ENCODE measurements at places on chromosomes 4 and X. TPM values are rescaled to one million over a fixed set of nuclear protein-coding genes. Genes with fewer than 3 reads are reported as not detected.

DNA sequence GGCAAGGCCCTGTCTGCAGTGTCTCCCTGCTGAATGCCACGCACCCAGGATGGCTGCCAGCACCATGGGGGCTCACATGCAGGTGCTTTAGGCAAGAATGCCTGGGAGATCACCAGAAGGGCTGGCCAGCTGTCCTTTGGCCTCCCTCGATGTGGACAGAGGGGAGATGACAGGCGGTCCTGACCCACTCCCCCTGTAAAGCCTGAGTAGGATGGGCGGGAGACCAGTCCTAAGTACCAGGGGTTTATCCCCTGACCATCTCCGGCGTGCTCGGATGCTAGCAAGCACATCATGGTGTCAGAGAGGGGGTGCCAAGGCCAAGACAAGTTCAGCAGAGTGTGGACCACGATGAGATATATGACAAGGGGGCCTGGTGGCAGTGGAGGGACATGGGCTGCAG lies 5.3 kb downstream of the PDZD4 start:
- no peak overlapping the region for H3K4me3 ChIP-seq
- no peaks in the 10 kb centered on the region for H3K4me1 ChIP-seq
- no peak overlapping the region for H3K27ac ChIP-seq
- H3K36me3 ChIP-seq = no peaks in the 10 kb centered on the region
- H3K27me3 ChIP-seq = no peaks in the 10 kb centered on the region

DNA sequence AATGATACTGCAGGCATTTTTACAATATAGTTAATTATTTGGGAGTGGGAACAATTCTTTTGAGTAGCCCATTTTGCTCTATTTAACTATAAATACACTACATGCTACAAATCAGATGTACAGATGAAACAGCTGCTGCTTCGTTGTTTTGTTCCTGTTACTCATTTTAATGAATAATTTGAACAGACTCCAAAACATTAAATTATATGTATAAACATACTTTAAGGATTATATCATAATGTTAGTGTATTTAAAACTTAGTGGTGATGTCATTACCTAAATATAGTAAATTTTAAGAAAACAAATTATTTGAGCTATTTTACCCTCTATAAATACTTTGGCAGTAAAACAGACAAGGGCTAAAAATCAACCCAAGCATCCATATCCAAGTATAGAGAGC lies 60.7 kb downstream of the GAB1 start:
- H3K27ac ChIP-seq = no peak overlapping the region
- H3K27me3 ChIP-seq = no peaks in the 10 kb centered on the region
- H3K36me3 ChIP-seq = no peaks in the 10 kb centered on the region
- no peak overlapping the region for H3K4me3 ChIP-seq
- H3K4me1 ChIP-seq = peaks cover 26% of the 10 kb centered on the region
- DNase-seq = no peak

Gene NWD2
- not detected for total RNA-seq

- H3K27ac ChIP-seq = no peak overlapping the region
- H3K4me3 ChIP-seq = no peak overlapping the region
- H3K36me3 ChIP-seq = peaks cover 3% of the 10 kb centered on the region
- H3K4me1 ChIP-seq = no peaks in the 10 kb centered on the region
- no peak for DNase-seq
Measured at GRCh38 chr4:26779674-26780073, 81.0 kb upstream of the STIM2 start.

DNA sequence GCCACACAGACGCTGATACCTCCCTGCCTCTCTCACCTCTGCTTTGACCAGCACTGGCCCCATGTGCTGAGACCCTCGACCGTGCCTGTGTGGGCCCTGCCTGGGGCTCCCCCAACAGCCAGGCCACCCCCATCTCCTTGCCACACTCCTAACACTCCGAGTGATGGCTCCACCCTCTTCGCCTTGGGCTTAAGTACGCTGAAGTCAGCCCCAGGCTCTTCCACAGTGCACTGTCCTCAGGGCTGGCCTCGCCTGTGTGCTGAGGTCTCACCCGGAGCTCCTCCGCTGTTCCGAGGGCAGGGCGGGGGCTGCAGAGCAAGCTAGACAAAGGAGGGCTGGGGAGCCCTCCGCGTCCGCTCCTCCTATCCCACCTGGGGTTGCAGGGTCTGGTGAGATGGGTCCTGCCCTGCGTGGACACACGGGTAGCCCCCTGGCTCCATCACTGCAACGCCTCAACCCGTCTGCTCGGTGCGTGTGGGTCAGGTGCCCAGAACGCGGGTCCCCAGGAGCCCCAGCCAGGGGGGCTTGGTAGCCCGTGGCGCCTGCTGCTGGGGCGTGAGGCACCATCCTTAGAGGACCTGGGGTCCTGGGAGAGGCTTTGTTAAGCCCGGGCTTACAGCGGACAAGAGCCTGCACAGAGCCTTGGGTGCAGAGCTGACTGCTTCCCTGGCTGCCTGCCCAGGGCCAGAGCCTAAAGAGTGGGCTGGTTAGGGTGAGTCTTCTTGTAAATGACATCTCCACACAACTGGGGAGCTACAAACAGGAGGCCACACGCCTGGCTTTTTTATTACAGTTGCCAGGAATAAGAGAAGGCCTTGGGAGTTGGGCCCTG lies 42.6 kb upstream of the NKX1-1 start:
- H3K27ac ChIP-seq = no peak overlapping the region
- H3K4me3 ChIP-seq = no peak overlapping the region
- DNase-seq = no peak
- no peaks in the 10 kb centered on the region for H3K27me3 ChIP-seq
- no peaks in the 10 kb centered on the region for H3K4me1 ChIP-seq
- no peaks in the 10 kb centered on the region for H3K36me3 ChIP-seq

Gene GAGE12J
- total RNA-seq = not detected

GRCh38 chr4:176376032-176376614 lies 56.4 kb downstream of the SPCS3 start:
- H3K27ac ChIP-seq = no peak overlapping the region
- DNase-seq = no peak
- no peaks in the 10 kb centered on the region for H3K27me3 ChIP-seq
- no peaks in the 10 kb centered on the region for H3K36me3 ChIP-seq
- H3K4me3 ChIP-seq = no peak overlapping the region

Measured in kidney (tissue), 22 donors.